CD4-positive, alpha-beta T cell treated with Interferon alpha-2 for 1 hour (primary cell): ENCODE measurements at places on chromosomes 1 and 21.
A peak's percentile ranks its signal among the peaks of the same experiment; 100 is the strongest.

GRCh38 chr1:22830757-22831340 is 120.2 kb downstream of the EPHB2 start:
- no peak for DNase-seq

DNA sequence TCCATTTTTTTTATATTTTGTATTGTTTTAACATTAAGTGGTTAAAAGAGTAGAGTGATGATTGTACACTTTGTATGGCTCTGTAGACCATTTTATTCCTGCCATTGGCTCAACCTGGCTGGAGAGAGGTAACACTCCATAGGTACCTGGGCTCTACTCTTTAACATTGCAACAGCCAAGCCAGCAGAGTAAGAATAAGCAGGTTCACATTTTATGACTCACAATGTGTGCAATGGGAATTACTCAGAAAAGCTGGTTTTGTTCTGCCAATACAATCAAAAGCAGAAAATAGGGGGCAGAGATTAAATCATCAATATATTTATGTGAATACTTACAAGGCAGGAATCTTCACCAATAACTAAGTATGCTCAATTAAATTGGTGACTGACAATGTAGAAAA is 1324.0 kb downstream of the AMY1C start:
- no peak for DNase-seq

GRCh38 chr1:148160343-148161052 is 8.4 kb upstream of the NBPF11 start:
- no peak for DNase-seq

- DNase-seq = peak; percentile 76
Observed at GRCh38 chr1:78619803-78620579, at the start of gene IFI44L. IFI44L (plus strand) TSS chr1:78620448; CDS start chr1:78627916, 7,468 bp downstream.

DNA sequence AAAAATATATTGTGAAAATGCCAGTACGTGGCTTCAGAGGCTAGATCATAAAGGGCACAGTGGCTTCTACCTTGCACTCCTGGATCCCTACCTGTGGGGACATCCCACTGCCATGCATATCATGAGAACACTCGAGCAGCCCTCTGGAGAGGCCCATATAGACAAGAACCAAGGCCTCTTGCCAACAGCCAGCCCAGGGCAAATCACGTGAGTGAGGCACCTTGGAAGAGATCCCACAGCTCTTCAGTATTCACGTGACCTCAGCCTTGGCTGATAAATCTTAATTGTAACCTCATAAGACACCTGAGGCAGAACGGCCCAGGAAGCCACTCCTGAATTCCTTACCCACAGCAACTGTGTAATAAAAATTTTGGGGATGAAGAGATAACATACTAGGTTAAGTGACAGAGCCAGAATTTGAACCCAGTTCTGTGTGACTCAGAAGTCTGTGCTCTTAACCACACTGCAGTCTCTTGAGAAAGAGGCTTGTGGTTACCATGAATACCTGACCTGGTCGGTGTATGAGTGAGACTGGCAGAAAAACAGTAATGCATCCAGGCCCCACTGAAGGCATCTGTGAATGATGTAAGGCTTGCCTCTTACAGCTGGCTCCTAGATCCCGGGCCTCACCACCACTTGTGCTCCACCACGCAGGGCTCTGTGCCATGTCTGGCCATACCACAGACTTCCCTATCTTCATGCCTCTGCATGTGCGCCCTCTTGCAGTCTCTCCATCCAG is 6.9 kb upstream of the A3GALT2 start:
- DNase-seq = no peak

- no peak for DNase-seq
Observed at GRCh38 chr1:59901770-59902388, 24.7 kb downstream of the CYP2J2 start.

GRCh38 chr1:243950166-243950565 is 100.1 kb upstream of the AKT3 start:
- no peak for DNase-seq

GRCh38 chr1:177824508-177824982 is 145.3 kb downstream of the SEC16B start:
- DNase-seq = no peak

GRCh38 chr1:185566995-185567394 is 167.2 kb upstream of the HMCN1 start:
- DNase-seq = peak; percentile 90

- no peak for DNase-seq
Observed at GRCh38 chr21:46017695-46018094, 36.1 kb downstream of the COL6A1 start.

- DNase-seq = peak; percentile 82
Observed at GRCh38 chr21:14737922-14738321, 191.8 kb upstream of the SAMSN1 start.

GRCh38 chr1:153509729-153510354 is 25.9 kb downstream of the S100A6 start:
- peak; percentile 46 for DNase-seq

DNA sequence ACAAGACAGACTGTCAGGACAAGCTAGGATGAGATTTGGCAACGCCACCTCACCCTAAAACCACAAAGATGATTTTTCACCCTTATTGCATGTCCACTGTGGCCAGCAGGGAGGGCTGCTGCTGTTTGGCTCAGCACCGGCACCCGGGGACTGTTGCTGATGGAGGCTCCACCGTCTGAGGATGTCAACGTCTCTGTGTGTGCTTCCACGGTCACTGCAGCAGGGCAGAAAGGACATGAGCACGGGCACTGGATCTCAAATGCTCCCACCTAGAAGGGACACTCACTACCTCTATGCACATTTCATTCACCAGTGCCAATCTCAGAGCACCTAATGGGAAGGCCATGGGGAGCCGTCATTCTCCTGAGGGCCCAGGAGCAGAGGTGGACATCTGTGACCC is 599.6 kb downstream of the PTPRU start:
- DNase-seq = no peak

- no peak for DNase-seq
Observed at GRCh38 chr21:26055010-26055409, 115.6 kb downstream of the APP start.

- no peak for DNase-seq
Observed at GRCh38 chr1:201328576-201328975, 45.3 kb downstream of the PKP1 start.

DNA sequence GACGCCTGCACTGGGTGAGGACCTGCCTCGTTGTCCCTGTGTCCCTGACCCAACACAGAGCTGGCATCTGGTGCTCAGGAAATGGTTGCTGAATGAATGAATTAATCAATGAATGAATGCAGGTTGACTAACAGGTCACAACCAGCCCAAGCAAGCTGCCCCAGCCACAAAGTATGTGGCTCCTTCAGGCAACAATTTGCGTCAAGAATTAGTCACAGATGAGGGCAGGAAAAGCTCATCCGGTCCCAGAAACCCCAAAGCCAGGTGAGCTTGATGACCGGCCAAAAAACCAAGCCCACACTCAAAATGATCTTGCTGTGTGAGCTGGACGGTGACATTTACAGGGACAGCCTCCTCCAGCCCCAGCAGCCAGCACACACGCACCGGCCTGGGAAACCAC is 40.6 kb upstream of the GPR153 start:
- DNase-seq = no peak

- DNase-seq = no peak
Observed at GRCh38 chr1:37040773-37041172, 6.5 kb upstream of the GRIK3 start.

DNA sequence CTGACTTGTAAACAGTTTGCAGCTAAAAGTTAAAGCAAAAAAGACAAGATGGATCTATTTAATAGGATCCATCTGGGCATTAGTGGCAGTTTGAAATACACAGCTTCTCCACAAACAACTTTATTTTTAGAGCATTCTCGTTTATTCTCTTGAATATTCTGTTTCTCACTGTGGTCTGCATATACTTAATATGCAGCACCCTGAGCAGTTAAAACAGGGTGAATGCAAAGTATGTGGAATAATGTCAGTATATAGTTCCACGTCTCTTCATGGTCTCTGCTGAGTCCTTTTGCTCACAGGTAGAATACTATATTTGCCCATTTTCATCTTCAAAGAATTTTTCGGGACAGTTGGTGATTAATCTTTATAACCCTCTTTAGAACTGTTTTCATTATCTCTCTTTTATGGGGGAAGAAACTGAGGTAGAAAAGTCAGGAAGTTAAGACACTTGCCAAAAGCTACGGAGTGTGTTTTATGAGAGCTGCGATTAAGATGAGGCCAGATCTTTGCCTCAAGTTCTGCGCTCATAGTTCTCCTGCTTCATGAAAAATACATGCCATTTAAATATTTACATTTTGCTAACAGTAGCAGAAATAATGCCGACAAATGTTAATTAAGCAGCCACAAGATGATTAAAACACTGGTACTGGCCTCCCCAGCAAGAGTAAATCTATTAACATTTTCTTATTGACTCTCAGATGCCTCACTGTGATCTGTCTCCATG is 115.6 kb downstream of the PTBP2 start:
- DNase-seq = no peak

GRCh38 chr1:100834777-100835660 is 59.6 kb downstream of the EXTL2 start:
- no peak for DNase-seq

GRCh38 chr1:218481116-218481775 is 136.1 kb downstream of the TGFB2 start:
- DNase-seq = no peak

DNA sequence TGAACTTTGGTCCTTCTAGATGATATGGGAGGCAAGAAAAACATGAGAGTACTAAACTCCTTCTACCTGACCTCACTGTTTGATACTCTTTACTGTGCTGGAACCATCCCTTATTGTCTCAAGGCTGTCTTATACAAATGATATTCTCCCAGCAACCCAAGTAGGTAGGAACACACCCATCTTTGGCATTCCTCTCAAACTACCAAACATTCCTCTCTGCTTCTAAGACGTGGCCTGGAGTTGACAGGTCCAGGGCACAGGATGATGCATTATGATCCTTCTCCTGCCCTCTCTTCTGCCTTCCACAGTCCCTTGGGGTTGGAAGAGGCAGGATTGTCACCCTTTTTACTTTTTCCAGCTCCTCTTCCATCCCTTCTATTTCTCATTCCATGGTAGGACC is 90.5 kb downstream of the SPATA17 start:
- DNase-seq = no peak

GRCh38 chr1:208977012-208977411 is 606.5 kb upstream of the CAMK1G start:
- no peak for DNase-seq

DNA sequence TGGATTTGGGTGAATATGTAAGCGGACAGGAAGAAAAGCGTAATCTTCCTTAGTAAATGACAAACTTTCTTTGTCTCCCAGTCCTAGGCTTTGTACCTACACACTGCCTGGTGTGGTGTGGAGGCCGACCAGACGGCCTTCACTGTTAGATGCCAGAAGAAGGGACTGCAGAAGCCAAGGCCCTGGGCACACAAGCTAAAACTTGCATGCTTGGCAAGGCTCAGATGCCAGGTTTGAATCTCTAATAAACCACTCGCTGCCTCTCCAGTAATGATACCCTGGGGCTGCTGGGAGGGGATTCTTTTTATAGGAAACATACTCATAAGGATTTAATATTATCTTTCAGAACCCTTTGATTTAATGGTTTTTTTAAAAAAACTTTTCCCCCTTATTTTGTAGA is 263.8 kb downstream of the PTPRC start:
- no peak for DNase-seq

DNA sequence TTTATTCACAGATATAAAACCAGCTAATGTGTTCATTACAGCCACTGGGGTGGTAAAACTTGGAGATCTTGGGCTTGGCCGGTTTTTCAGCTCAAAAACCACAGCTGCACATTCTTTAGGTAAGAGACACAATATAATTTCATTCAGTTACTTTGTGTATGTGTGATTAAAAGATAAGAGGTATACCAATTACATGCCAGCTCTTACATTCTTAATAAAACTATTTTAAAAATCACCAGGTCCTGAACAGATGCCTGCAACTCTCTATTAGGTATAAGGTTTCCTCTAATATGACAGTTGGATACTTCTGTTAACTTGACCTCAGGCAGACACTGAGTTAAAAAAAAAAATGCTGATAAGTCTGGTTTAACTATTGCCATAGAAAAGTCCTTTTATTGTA is 122.1 kb downstream of the NEK7 start:
- no peak for DNase-seq

GRCh38 chr1:167678422-167678821 is 43.4 kb upstream of the MPZL1 start:
- DNase-seq = no peak

DNA sequence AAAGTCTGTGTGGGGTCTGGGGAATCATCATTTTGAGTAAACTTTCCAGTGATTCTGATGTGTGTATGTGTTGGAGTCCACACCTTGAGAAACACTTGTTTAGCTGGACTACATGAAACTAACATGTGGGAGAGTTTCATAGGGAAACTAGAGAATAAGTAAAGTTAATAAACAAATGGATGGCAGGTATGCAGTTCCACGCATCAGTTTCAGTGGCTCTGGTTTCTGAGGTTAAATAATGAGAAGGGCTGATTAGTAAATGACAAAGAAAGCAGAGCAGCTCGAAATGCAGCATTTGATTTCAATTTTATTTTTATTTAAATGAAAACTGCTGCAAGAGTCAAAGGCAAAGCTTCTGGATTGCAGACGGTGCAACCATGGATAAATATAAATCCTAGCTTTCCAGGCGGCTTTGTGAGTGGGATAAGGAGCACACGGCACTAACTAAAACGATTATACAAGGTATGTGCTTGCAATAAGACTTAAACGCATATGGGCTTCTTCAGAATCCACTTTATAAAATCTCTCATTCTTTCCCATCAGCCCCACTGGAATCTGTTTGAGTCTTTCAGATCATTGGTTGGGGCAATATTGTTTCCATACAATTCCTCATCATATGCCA is 310.7 kb downstream of the PLPP3 start:
- DNase-seq = no peak

DNA sequence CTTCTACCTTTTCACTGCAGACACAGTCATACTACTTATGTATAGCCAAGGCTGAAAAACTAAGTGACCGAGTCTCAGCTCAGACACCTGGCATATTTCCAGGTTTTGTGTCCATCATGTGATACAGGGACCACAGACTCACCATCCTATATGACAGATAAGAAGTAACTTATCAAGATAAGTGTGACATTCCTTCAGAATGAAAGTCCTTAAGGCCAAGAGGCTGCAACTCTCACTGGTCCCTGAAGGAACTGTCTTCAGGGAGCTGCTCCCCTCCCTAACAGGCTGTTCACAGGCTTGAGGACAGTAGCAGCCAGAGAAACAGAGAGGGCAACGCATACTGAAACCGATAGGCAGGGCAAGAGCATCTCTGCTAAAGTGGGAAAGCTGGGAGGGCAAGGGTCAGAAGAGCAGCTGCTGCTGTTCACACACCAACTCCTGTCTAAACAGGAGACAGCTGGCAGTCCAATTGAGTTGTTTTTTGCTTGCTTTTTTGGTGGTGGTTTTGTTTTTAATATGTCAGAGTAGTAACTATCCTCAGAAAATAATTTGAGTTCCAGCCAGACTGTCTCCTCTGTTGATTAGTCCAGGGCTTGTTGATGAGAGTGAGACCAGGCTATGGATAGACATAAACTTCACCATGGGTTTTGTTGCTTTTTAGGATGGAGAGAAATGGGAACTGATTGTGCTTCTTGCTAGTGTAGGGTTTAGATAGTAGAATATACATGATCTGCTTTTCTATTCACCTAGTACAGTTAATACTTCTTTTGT is 67.7 kb downstream of the MACF1 start:
- DNase-seq = no peak

- no peak for DNase-seq
Observed at GRCh38 chr21:26679284-26679683, 106.2 kb upstream of the CYYR1 start.
